Caudate nucleus (tissue), 63 donors: ENCODE measurements at places on chromosomes 5 and 9.

DNA sequence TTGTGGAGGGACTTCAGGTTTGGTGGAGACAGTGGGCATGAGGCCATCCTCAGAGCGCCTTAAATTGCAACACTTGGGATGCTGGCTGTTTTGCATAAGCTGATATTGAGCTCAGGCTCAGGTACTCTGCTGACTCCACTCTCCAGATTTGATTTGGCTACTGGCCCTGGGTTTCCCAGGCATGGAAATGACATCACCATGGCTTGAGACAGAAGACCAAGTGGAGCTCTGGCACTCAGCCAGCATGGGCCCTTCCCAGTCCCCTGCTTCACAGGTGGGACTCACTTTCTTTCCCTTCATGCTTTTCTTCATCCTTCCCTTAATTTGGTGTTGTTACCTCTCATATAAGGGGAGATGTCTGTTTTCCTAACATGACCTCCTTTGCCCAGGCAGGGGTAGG, 72.0 kb upstream of the IL12B start:
- DNase-seq, result no peak

DNA sequence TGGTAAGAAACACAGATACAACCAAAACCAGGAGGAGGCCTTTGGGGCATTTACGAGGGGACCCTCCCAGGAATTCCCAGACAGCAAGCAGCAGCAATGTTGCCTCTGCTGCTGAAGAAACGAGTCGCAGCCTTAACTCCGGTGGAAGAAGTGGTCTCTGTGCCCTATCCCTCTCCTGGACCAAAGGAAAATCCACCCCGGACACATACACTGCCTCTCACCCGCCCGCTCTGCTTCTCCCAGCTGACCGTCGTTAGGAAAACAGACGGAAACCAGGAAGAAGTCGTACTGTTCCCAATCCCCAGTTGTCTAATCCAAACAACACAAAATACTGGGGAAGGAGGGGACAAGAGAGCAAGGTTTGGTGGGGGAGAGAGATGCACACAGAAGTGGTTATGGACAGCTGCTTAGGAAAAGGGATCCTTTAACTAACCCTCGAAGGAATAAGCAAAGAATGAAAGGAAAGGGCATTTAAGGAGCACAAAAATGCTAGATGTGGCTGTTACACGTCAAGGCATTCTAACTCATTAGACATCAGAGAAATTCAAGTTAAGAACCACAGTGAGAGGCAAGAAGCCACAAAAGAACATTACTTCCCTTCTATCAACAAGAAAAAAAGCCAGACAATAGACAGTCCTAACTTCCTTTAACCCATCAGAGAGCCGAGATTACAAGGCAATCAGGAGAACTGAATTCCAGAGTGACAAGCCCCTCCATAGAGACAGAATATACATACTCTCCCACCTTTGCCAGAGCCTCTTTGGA, 71.9 kb downstream of the ACTL7B start:
- DNase-seq, result no peak

DNA sequence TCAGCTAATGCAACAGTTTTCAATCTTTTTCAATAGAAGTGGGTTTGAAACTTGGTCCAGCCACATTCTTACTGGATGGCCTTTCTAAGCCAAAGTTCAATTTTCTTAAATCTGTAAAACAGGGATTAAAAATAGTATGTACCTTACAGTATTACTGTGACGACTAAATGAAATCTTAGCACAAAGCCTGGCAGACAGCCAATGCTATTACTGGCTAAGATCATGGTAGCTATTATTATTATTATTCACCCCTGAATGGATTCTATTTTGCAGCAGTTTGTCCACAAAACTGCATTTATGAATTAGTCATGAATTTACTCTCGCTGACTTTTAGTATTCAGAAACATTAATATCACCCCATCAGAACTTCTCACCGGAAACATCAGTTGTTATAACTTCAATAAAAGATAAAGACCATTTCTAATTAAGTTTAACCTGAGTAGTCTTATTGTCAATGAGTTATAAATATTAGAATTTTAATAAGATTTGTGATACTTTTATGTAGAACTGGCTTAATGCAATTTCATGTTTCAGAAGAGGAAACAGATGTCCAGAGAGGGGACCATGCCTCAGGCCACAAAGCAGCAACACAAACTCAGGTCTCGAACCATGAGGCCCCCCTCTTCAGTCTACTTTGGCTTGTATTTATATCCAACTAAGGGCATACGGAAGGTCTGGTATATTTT, 468.2 kb downstream of the ARHGEF28 start:
- no peak for DNase-seq

DNA sequence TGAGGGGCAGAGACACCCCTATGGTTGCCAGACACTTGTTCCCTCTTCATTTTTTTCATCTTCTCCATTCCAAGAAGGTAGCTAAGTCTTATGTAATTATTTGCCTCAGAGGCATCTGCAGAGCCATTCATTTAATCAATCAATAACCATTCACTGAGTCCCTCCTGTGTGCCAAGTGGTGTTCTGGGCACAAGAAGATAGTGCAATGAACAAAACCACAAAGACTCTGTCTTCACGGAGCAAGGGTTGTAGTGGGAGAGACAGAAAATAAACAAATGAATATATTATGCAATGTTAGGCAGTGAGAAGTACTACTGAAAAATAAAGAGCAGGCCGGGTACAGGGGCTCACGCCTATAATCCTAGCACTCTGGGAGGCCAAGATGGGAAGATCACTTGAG, 41.4 kb upstream of the CTNNA1 start:
- no peak for DNase-seq

GRCh38 chr5:13251623-13252376, 692.7 kb downstream of the DNAH5 start:
- DNase-seq, result no peak

DNA sequence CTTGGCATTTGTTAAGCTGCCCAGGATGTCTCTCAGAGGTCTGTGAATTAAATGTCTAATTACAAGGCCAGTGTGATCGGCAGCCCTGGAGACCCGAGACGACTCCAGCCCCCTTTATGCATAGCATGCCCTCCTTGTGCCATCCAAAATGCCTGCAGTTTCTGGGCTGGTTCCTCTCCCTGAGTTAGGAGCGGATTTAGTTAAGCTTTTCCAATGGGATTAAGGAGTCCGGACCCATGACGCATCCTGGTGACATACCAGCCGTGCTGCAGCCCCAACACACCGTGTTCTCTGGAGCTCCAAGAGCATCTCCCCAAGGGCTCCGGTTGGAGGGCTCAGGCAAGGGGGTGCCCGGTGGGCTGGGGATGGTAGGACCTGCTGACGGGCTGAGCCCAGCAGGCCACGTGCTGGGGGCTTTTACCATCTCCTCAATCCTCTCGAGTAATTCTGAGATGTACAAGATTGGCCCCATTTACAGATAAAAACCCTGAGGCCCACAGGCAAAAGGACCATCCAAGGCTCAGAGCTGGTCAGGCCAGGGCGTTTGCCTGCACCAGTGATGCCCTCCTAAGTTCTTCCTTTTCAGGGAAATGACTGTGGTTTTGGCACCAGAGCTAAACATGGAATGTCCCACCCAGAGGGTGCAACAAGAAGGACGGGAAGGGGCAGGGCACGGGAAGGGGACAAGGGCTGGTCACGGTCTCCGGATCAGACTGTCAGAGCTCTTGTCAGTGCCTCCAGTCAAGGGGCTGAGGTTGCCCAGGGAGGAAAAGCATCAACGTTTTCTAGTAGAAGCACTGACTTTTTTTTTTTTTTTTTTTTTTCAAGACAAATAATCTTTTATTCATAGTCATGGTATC, 82.6 kb upstream of the PHYKPL start:
- no peak for DNase-seq
